ENCODE measurements at places on chromosomes 4 and X.

DNA sequence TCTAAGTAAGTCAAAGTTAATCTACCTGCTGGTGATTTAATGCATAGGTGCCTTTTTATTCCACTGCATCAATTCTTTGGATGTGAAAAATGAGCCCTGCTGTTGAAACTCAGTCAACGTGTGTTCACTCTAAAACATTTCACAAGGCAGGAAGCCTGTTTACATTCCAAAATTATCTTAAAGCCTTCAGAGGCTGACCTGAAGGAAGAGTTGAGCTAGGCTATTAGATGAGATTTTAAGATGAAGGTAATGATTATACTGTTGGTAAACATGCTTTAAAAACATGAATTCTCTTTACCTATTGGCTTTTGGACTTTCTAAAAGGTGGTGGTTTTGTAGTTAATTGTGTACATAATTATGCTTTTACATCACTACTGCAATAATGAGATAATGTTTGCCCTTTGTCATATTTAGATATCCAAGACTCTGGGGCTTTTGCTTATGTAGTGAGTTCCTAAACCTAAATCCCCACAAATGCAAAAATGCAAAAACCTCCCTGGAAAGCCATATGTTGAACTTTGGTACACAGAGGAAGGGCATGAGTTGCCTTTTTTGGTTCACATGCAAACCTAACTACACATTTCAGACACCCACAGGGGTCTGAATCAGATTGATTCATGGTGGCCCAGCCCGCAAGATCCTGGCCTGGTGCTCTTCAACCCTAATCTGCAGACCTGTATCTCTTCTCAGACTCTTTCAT lies 92.3 kb downstream of the KLHL8 start:
- peak; percentile 34 for DNase-seq

GRCh38 chr4:161517941-161518340 lies 645.9 kb downstream of the FSTL5 start:
- no peak for DNase-seq

- no peak for DNase-seq
Observed at GRCh38 chrX:140804292-140804691, 94.7 kb downstream of the LINC00632 start.

DNA sequence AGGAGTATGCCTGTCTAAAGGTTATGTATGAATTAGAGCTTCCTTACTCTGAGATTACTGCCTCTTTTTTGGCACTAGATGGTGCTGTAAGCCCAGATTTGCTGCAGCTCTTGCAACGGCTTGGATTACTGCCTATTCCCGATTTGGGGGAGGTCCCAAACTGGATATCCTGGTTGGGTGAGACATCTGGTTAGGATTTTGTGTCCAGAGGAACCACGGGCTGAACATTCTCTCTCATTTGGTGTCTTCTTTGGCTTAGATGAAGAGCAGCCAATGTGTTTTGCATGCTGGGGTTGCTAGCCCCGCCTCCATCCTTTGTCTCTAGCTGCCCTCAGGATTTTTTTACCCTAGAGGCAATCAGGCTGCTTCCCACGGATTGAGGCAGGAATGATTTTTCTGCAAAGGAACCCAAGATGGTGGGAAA lies 31.9 kb downstream of the F8A1 start:
- peak; percentile 73 for DNase-seq

Measured in iris pigment epithelial cell (primary cell).